ENCODE measurements at places on chromosomes 12 and 14.

GRCh38 chr14:60381909-60382308, 104.0 kb downstream of the C14orf39 start:
- DNase-seq: no peak

GRCh38 chr12:119592232-119592631, 1.3 kb upstream of the TMEM233 start:
- no peak for DNase-seq

DNA sequence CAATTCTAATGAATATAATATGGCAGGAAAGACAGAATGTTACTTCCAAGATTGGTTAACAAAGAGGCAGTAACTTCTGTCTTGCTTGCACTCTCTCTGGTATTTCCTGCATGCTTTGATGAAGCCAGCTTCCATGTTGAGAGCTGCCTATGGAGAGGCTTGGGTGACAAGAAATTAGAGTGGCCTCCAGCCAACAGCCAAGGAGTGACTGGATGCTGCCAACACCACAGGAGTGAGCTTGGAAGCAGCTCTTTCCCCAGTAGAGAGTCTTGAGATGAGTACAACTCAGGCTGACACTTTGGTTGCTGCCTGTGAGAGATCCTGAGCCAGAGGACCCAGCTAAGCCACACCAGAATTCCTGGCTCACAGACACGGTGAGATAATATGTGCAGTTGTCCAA, 183.1 kb downstream of the RMST start:
- no peak for DNase-seq

GRCh38 chr12:104274811-104275210, 28.7 kb upstream of the EID3 start:
- no peak for DNase-seq

GRCh38 chr12:3200814-3201233, 123.6 kb downstream of the TSPAN9 start:
- DNase-seq: no peak

GRCh38 chr14:76844223-76844622, 18.0 kb downstream of the LRRC74A start:
- DNase-seq: peak; percentile 54

DNA sequence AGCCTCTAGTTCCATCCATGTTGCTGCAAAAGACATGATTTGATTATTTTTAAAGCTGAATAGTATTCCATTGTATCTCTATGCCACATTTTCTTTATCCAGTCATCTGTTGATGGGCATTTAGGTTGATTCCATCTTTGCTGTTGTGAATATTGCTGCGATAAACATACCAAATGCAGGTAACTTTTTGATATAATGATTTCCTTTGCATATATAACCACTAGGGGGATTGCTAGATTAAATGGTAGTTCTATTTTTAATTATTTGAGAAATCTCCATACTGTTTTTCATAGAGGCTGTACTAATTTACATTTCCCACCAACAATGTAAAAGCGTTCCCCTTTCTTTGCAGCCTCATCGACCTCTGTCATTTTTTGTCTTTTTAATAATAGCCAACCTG, 342.5 kb downstream of the MDGA2 start:
- no peak for DNase-seq

DNA sequence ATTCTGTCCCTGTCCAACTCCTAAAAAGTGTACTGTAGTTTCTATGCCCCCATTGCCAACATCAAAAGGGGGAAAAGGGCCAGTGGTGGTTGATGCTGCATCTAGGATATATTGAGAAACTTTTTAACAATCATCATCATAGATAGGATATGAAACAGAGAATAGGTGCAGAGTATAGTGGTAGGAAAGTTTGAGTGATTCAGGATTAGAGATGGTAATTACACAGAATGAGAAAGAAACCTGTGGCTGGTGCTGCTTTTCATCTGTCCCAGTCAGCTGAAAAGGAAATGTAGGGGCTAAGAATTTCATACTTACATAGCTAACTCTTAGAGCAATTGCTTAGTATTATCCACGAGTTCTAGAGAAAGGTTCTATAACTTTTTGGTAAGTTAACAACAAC, 67.6 kb downstream of the GTF2A1 start:
- no peak for DNase-seq

- no peak for DNase-seq
Observed at GRCh38 chr14:30252151-30252550, 306.8 kb upstream of the G2E3 start.

DNA sequence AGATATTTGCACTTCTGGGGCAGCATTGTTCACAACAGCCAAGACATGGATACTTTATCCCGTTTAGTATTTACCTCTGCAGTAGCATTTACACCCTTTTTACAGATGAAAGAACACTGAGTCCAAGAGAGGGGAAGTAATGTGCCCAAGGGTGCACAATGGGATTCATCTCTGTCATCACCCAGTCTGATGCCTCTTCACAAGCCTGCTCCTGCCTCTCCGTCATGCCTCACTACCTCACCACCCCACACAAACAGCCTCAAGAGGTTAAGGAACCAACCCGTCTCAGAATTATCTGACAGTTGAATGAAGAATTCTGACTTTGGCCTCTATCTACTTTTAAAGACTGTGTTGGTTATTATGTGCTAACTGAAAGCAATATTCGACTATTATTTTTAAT, 368.4 kb downstream of the ATP23 start:
- DNase-seq: no peak

GRCh38 chr14:76510181-76510580, 134.2 kb downstream of the ESRRB start:
- no peak for DNase-seq

DNA sequence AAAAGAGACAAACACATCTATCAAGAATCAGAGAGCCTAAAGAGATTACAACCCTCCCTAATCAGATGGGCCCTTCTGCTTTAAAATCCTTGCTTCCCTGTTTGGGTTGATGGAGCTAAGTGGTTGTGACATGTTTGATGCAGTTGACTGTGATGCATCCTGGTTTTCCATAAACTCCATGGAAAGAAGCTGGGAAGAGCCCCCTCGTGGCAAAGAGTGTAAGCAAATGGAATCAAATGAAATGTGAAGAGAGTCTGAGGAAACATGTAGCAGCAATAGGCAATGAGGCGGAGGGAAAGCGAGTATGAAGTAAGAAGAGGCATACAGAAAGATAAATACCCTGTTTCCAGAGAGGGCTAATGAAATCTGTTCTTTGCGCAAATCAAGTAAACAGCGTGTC, 70.4 kb upstream of the SLCO1C1 start:
- DNase-seq: no peak

GRCh38 chr14:77158882-77159255, 17.3 kb upstream of the ZDHHC22 start:
- DNase-seq: no peak

GRCh38 chr12:75684678-75685616, 173.5 kb upstream of the KRR1 start:
- no peak for DNase-seq

- DNase-seq: no peak
Observed at GRCh38 chr14:71592361-71592760, 339.9 kb upstream of the RGS6 start.

DNA sequence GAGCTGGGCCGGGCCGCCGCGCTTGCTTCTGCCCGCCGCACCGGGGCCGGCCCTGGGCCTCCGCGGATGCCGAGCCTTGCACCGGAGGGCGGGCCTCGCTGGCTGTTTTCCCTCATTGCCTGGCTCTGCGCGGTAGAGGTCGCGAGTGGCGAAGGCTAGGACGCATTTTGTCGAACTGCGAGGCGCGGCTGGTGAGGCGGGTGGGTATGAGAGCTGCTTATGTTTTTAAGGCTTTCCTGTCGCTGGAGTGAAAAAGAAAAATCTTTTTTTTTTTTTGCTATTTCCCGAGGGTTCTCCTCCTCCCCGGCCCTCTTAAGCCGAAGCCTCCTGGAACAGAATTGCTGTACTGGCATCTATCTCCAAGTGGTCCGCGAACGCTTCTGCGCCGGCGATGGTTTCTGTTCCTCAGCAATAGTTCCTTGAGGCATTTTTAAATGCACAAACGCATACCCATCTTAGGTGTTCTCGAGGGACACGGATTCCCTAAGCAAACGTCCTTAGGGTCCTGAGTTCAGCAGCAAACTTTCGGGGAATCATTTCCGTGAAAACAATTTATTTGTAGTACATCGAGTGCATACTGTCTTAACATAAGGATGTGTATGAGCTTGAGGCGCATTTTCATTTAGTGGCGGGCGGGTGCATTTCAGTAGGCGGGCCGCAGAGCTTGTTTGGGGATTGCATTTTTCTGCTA, 631 bp downstream of the RESF1 start:
- DNase-seq: peak; percentile 78

- no peak for DNase-seq
Observed at GRCh38 chr12:41073633-41074472, 114.3 kb upstream of the PDZRN4 start.

DNA sequence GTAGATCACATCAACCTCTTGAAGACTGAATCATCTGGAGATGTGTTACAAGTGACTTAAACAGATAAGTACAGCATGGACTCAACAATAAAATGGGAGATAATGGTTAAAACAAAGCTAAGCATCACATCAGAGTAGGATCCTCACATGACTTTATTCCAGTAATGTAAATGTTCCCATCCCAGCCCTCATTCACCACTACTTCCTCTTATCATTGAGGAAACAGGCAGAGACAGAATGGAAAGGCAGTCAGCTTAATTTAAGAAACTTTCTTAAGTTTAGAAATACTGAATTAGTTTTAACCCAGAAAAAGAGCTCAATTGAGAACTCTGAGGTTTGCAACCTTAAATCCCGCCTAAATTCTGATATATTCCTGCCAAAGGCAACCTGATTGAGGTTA, 1.2 kb upstream of the ALG10 start:
- DNase-seq: no peak

DNA sequence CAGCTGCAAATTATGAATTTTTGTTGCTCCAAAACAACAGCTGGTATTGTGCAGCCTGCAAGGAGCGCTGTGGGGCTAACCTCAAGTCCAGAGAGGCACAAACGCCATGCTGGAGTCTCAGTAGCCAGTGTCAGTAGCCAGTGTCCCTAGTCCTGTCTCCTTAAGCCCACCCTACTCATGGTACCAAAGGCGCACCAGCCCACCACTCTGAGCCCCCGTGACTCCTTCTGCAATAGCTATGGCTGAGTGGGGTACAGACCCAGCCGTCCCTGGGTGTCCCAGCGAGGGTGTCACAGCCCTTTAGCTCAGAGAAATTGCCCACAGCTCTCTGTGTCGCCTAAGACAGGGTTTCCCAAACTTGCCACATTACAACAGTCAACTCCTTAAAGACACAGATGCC, 65.2 kb downstream of the ARL6IP4 start:
- DNase-seq: no peak
